Type B pancreatic cell (in vitro differentiated cells): ENCODE measurements at places on chromosomes 11 and 22. TPM values are rescaled to one million over a fixed set of nuclear protein-coding genes. Genes with fewer than 3 reads are reported as not detected.

DNA sequence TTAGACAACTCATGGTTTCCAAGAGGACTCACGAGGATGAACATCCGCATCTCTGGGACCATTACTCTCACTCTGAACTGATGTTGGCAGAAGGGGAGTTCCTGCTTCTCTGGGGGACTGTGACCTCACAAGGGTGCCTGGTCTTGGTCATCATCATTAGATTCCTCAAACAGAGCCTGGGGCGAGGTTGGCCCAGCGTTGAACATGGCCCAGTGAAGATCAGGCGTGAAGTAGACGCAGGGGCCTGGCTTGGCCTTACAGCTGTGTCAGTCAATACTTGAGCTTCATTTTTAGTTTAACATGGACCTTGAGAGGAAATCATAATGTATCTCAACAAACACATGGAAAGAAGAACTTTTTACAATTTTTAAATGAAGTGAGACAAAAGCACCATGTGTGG, 617.1 kb downstream of the BRD1 start:
- H3K27me3 ChIP-seq = peaks cover 9% of the 10 kb centered on the region
- DNase-seq = peak; percentile 29
- no peak overlapping the region for H3K27ac ChIP-seq
- H3K4me1 ChIP-seq = no peaks in the 10 kb centered on the region
- H3K4me3 ChIP-seq = no peak overlapping the region

DNA sequence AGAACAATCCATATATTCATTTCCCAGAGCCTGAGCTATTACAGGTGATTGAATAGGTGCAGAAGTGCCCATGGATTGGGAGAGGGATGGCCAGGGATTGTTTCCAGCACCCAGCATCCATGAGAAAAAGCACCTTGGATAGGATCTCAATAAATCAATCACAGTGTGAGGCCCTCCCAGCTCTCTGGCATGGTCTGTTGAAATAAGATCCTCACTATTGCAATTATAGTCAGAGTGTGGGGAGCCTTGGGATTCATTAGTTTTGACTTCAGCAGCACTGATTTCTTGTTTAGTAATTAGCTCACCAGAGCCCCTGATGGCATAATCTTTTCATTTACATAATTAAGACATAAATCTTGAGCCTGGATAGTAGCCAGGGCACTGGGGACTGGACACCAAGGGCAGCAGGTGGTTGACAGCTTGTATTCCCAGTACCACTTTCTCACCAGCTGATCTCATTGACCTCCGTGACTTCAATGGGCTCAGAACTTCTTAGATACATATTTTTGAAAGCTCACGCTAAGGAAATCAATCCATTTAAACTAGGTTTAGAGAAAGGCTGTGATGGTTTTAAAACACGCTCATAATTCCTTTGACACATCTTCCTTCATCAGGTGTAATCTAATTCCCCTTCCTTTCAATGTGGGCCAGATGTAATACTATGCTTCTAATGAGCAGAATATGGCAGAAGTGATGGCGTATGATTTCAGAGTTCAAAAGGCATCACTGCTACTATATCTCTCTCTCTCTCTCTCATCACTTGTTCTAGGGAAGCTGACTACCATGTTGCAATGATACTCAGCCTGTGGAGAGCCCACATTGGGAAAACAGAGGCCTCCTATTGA, 22.1 kb upstream of the DRD2 start:
- H3K4me1 ChIP-seq = peaks cover 9% of the 10 kb centered on the region
- DNase-seq = no peak
- H3K27me3 ChIP-seq = peaks cover 42% of the 10 kb centered on the region

DNA sequence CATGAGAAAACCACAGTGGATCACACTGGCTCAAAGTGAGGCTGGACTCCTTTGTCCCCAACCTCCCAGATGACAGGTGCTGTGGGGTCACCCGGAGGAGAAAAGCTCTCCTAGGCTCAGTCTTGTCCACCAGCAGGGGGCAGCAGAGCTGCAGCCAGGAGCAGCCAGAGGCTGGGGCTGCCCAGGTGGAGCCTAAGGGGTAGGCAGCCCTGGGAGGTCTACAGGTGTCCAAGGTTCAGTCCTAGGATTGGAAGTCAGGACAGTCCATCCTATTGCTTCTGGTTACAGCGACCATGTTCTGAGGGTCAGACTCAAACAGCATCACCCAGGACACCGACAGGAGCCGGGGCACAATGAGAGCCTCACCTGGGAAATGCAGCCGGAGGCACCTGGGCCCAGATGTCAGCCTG, 77.6 kb upstream of the IGLL5 start:
- H3K36me3 ChIP-seq = no peaks in the 10 kb centered on the region
- H3K4me3 ChIP-seq = no peak overlapping the region
- peaks cover 40% of the 10 kb centered on the region for H3K27me3 ChIP-seq
- H3K27ac ChIP-seq = no peak overlapping the region

DNA sequence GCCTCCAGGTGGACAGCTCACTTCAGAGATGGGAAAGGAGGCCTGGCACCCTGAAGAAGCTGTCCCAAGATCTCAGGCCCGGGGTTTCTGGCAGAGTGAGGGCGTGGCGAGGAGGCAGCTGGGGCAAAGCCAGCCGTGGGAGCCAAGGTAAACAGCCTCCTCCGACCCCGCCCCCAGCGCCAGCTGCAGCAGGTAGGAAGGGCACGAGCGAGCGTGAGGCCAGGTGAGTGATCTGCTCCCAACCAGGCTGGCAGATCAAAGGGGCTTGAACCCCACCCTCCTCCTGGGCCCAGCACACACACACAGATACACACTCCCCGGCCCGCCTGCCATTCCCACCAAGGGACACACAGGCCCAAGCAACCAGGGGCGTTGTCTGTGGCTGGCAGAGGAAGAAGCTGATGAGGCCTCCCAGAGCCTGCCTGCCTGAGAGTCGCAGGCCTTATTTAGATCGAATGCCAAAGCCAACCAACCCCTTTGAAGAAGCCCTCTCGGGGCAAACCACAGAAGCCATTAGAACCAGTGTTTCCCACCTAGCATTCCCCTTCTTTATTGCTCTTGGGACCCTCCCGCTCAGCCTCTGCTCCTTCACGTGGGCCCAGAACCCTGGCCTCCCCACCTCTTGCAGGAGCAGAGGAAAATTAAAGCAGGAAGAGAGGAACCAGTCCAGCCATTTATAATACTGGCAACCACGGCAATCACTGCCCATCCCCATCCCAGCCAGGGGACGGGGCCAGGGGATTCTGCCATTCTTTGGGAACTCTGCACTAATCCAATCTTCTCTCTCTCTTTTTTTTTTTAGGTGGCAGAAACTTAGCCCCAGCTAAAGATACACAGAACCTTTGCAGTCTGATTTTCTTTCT, 5.0 kb downstream of the PDGFB start:
- H3K27ac ChIP-seq = peak overlapping the region; percentile 97
- no peak for DNase-seq
- H3K36me3 ChIP-seq = no peaks in the 10 kb centered on the region
- peaks cover 47% of the 10 kb centered on the region for H3K4me1 ChIP-seq

DNA sequence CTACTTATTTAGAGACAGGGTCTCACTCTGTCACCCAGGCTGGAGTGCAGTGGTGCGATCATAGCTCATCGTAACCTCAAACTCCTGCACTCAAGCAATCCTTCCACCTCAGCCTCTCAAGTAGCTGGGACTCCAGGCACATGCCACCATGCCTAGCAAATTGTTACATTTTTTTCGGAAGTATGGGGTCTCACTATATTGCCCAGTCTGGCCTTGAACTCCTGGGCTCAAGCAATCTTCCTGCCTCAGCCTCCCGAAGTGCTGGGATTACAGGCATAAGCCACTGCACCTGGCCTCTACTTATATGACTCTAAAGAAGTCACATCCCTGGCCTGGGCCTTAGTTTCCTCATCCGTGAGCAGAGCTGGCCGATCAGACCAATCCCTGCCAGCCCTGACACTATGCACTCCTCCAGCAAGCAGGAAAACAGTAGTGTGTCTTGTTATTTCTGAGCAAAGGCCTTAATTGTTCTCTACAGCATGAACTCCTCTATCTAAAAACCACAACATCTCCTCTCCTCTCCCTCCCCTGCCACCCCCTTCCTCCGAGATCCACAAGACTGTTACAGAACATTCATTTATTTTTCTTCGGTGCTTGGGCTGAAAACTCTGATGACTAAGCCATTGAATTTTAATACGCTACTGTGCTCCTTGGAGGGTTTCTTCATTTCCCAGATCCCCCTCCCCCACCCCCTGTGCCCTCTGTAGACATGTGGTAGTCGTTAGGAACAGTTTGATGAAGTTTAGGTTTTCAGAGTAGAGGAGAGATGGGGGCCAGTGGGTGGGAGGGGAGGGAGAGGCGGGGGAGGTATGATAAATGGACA, 91.5 kb downstream of the ABTB2 start:
- peaks cover 76% of the 10 kb centered on the region for H3K4me1 ChIP-seq
- no peak for DNase-seq
- H3K27me3 ChIP-seq = peaks cover 6% of the 10 kb centered on the region
- peak overlapping the region; percentile 76 for H3K27ac ChIP-seq
- no peaks in the 10 kb centered on the region for H3K36me3 ChIP-seq

DNA sequence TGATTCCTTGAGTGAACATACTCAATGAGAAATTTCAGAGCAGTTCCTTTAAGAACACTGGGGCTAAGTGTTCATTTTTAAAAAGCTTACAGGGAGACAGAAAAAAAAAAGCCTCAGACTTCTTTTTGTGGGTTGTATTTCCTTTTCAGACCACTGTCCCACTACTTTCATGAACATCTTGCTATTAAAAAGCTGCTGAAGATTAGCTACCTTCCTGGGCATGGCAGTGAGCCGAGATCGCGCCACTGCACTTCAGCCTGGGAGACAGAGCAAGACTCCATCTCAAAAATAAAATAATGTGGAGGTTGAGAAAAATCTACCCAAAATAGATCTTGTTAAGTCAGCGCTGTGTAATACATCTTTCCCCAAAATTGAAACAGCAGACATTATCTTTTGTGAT, 10.8 kb downstream of the TRAF6 start:
- no peak overlapping the region for H3K27ac ChIP-seq
- H3K27me3 ChIP-seq = no peaks in the 10 kb centered on the region
- H3K4me3 ChIP-seq = no peak overlapping the region
- peaks cover 26% of the 10 kb centered on the region for H3K36me3 ChIP-seq

DNA sequence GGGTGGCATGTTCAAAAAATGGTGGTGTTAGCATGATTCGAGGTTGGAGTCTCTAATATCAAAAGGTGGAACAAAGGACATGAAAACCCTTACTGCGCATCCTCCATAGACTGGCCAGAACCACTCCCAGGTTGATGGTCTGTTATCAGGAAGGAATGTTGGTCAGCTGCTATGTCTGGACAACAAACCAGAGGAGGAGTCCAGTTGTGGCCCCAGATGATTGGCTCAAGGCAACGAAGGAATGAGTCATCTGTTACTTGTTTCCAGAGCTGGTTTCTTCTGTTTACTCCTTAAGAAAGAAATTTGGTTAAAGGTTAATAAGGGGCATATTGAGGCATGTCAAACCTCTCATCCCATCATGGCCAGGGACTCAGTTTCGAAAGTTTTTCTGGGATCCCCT, 56.8 kb upstream of the GRIA4 start:
- no peaks in the 10 kb centered on the region for H3K27me3 ChIP-seq
- H3K4me3 ChIP-seq = no peak overlapping the region
- H3K27ac ChIP-seq = no peak overlapping the region
- no peaks in the 10 kb centered on the region for H3K4me1 ChIP-seq
- no peaks in the 10 kb centered on the region for H3K36me3 ChIP-seq
- DNase-seq = no peak

- H3K4me3 ChIP-seq = no peak overlapping the region
- no peaks in the 10 kb centered on the region for H3K4me1 ChIP-seq
- H3K27ac ChIP-seq = no peak overlapping the region
- no peaks in the 10 kb centered on the region for H3K36me3 ChIP-seq
- peaks cover 14% of the 10 kb centered on the region for H3K27me3 ChIP-seq
Observed at GRCh38 chr11:83319346-83319745, 33.2 kb upstream of the CCDC90B start.

The SLC29A2 gene
- 22.2 and 31.7 TPM in 2 replicates for total RNA-seq

The CSNK1E gene
- 199 and 219 TPM in 2 replicates for total RNA-seq

The GNAZ gene
- total RNA-seq = 8.7 and 14.4 TPM in 2 replicates
